ENCODE measurements at places on chromosomes 4 and X.

GRCh38 chrX:2705046-2705832, 14.1 kb downstream of the CD99 start:
- no peak for DNase-seq

DNA sequence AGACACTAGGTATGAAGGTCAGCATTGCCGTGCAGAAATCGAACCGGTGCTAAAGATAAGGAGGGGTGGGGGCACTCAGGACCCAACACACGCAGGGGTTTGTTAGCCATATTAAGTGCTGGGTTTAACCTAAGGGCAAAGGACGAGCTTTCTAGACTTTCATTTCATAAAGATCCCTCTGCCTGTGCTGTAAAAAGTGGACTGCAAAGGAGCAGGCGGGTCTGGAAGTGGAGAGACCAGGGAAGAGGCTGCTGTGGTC, 1.3 kb downstream of the CASP3 start:
- peak; percentile 1 for DNase-seq

- DNase-seq = no peak
Observed at GRCh38 chr4:143135358-143135757, 49.4 kb upstream of the USP38 start.

GRCh38 chrX:56600141-56600540, 36.7 kb downstream of the UBQLN2 start:
- no peak for DNase-seq

GRCh38 chr4:74056858-74057562, 18.5 kb upstream of the CXCL3 start:
- DNase-seq = peak; percentile 77

GRCh38 chrX:16855363-16856075, 14.6 kb downstream of the RBBP7 start:
- DNase-seq = no peak

GRCh38 chrX:57286507-57287251, at the start of gene FAAH2:
Gene FAAH2, plus strand, starts transcription at chrX:57286706. Its CDS starts 120 bp downstream, at chrX:57286826.
- DNase-seq = no peak

GRCh38 chr4:145437466-145437865, 44.2 kb upstream of the SMAD1 start:
- DNase-seq = no peak

GRCh38 chrX:150774798-150775568, 81.8 kb downstream of the MTMR1 start:
- no peak for DNase-seq
